ENCODE measurements at places on chromosomes 6 and 20. TPM values are rescaled to one million over a fixed set of nuclear protein-coding genes. Genes with fewer than 3 reads are reported as not detected.

The SLC17A3 gene
- not detected for total RNA-seq

The LCA5 gene
- total RNA-seq: 14.9 TPM

The IL17A gene
- total RNA-seq: not detected

The OTOR gene
- not detected for total RNA-seq

The PPIL6 gene
- 26.3 TPM for total RNA-seq

The RAET1G gene
- total RNA-seq: 0.59 TPM

The AGPAT1 gene
- total RNA-seq: 51.3 TPM

The MYB gene
- not detected for total RNA-seq

The GPR63 gene
- total RNA-seq: 2.3 TPM

The PNLDC1 gene
- 2.0 TPM for total RNA-seq

The KCNK5 gene
- total RNA-seq: 9.2 TPM

The SLC17A9 gene
- total RNA-seq: 1.6 TPM

The SOX12 gene
- total RNA-seq: 9.1 TPM

The RAET1E gene
- not detected for total RNA-seq

The BPIFA1 gene
- not detected for total RNA-seq

The PRR18 gene
- 0.67 TPM for total RNA-seq

The GABRR2 gene
- 0.42 TPM for total RNA-seq

The HTR1B gene
- not detected for total RNA-seq

The CD40 gene
- total RNA-seq: 15.6 TPM

The ZNF311 gene
- total RNA-seq: 1.0 TPM

The CALHM5 gene
- 0.71 TPM for total RNA-seq

The PTCRA gene
- not detected for total RNA-seq

The LAMA4 gene
- 30.8 TPM for total RNA-seq

The TP53INP2 gene
- 36.8 TPM for total RNA-seq

The CEP162 gene
- total RNA-seq: 23.2 TPM

The BNIP5 gene
- not detected for total RNA-seq

The RBM38 gene
- 11.7 TPM for total RNA-seq

The FAM209A gene
- not detected for total RNA-seq

The TRIM15 gene
- not detected for total RNA-seq

The PSORS1C1 gene
- 1.6 TPM for total RNA-seq

The EEF1A2 gene
- 1.3 TPM for total RNA-seq

The HLA-DQB2 gene
- total RNA-seq: not detected

The RPP40 gene
- 14.2 TPM for total RNA-seq

The OPN5 gene
- total RNA-seq: not detected

The FIG4 gene
- 17.0 TPM for total RNA-seq

The SRSF12 gene
- 2.4 TPM for total RNA-seq

The POU5F1 gene
- total RNA-seq: not detected

The KCNQ5 gene
- total RNA-seq: 11.3 TPM

The OR2H1 gene
- total RNA-seq: not detected

The ESR1 gene
- total RNA-seq: 4.7 TPM

The FGD2 gene
- total RNA-seq: 25.8 TPM

The ZSCAN23 gene
- total RNA-seq: 6.4 TPM

The KCNK16 gene
- total RNA-seq: not detected

The CEP250 gene
- 51.4 TPM for total RNA-seq

The HLA-DOB gene
- total RNA-seq: not detected

The UBD gene
- not detected for total RNA-seq

The VPS16 gene
- total RNA-seq: 44.9 TPM

The ZC3H12D gene
- 1.2 TPM for total RNA-seq
